ENCODE measurements at places on chromosomes 11 and 22. TPM values are rescaled to one million over a fixed set of nuclear protein-coding genes. Genes with fewer than 3 reads are reported as not detected.

- DNase-seq, result no peak
Measured at GRCh38 chr11:12110714-12111548, 541 bp downstream of the MICAL2 start.

- DNase-seq, result no peak
Measured at GRCh38 chr11:64371201-64371600, 12.2 kb downstream of the RPS6KA4 start.

Gene SLC22A12
- not detected for total RNA-seq

- peak; percentile 85 for DNase-seq
Measured at GRCh38 chr11:86551288-86552092, 120.9 kb downstream of the ME3 start.

Gene SHISAL1
- 1.3 TPM for total RNA-seq

Gene THRSP
- not detected for total RNA-seq

DNA sequence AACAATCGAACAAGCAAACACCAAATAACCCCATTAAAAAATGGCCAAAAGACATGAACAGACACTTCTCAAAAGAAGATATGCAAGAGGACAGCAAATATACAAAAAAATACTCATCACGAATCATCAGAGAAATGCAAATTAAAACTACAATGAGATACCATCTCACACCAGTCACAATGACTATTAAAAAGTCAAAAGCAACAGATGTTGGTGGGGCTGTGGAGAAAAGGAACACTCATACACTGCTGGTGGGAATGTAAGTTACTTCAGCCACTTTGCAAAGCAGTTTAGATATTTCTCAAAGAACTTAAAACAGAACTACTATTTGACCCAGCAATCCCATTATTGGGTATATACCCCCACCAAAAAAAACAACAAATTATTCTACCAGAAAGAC lies 51.3 kb upstream of the FLI1 start:
- no peak for DNase-seq
